Bronchial smooth muscle cell (primary cell): ENCODE measurements at places on chromosomes 4 and X. TPM values are rescaled to one million over a fixed set of nuclear protein-coding genes. Genes with fewer than 3 reads are reported as not detected.

The IGSF1 gene
- total RNA-seq = not detected in 2 replicates

The FABP2 gene
- not detected in 2 replicates for total RNA-seq

The TEX11 gene
- not detected in 2 replicates for total RNA-seq

The NSUN7 gene
- total RNA-seq = not detected in 2 replicates

The MFSD8 gene
- total RNA-seq = 14.5 and 15.2 TPM in 2 replicates

The PGAM4 gene
- total RNA-seq = not detected in 2 replicates

The HPGDS gene
- not detected in 2 replicates for total RNA-seq

The NCAPG gene
- total RNA-seq = 1.4 and 4.7 TPM in 2 replicates

The SPARCL1 gene
- total RNA-seq = 1.3 and 1.5 TPM in 2 replicates

The SLC9B1 gene
- total RNA-seq = 1.1 and 2.2 TPM in 2 replicates

The EGF gene
- under 0.01 and 0.26 TPM in 2 replicates for total RNA-seq

The GAGE12H gene
- total RNA-seq = not detected in 2 replicates

The APEX2 gene
- 3.4 and 3.8 TPM in 2 replicates for total RNA-seq

The NPY1R gene
- total RNA-seq = not detected in 2 replicates

The UGT2B17 gene
- not detected in 2 replicates for total RNA-seq

The EXOC1L gene
- 0.09 TPM in 1 of 2 replicates, not detected in the other for total RNA-seq

The VCX3B gene
- not detected in 2 replicates for total RNA-seq
